ENCODE measurements at places on chromosomes 5 and 9.

GRCh38 chr5:98443881-98444280 is 329.6 kb upstream of the RGMB start:
- no peak for DNase-seq

DNA sequence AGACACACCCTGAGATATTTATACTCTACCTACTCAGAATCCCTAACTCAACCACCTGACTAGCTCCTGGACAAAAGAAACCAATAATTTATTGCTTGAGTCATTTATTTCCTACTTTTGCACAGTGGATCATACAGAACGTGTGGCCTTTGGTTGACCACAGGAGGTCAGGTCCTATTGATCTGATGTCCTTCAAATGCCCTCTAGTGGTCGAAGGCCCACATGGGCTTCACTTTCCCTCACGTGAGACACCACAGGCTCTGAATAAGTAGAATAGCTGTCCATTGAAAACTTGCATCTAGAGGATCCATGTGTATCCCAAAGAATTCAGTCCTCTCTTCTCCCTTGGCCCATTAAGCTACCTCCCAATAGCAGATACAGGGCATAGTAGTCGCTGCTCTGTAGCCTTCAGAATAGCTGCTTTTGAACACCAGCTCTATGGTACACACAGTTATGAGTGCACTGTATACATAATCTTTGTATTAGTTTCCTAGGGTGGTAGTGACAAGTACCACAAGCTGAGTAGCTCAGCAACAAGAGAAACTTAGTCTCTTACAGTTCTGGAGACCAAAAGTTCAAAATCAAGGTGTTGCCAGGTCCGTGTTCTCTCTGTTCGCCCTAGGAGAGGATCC is 177.6 kb upstream of the SMARCA2 start:
- no peak for DNase-seq

DNA sequence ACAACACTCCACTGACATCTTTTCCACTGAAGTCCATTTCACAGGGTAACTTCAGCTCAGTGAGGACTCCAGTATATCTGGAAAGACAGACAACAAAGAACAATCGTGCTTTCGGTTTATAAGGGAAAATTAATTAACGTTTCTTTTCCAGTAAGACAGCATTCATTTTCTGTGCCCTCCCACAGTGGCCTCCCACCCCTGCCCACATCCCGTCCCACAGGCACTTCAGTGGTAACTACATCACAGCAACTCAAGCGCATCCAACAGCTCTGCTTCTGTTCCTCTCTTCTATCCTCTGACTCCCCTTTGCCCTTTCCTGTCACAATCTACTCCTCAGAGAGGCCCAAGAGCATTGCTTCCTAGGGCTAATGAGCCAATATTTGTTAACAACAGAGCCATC is 40.3 kb downstream of the GLDC start:
- DNase-seq: no peak

DNA sequence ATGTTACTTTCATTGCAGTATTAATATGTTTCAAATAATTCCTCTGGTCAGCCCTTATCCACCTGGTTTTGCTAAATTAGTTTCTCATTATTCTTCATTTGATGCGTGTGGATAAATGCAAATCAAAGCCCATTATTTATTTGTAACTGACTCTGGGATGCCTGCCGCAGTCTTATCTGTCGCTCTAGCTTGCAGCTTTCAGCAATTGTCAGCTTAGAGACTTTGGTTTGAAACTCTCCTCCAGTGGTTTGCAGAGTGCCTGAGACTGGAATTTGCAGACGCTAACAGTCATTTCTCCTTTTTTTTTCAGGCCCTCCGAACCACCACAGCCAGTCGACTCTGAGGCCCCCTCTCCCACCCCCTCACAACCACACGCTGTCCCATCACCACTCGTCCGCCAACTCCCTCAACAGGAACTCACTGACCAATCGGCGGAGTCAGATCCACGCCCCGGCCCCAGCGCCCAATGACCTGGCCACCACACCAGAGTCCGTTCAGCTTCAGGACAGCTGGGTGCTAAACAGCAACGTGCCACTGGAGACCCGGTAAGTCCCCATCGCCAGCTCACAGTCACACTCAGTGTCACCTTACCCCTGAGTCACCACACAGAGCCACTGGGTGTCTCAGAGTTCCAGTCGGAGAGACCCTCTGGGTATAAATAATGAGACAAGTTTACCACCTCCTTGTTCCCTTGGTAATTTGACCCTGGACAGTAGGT is 339.0 kb upstream of the WWC1 start:
- DNase-seq: no peak

DNA sequence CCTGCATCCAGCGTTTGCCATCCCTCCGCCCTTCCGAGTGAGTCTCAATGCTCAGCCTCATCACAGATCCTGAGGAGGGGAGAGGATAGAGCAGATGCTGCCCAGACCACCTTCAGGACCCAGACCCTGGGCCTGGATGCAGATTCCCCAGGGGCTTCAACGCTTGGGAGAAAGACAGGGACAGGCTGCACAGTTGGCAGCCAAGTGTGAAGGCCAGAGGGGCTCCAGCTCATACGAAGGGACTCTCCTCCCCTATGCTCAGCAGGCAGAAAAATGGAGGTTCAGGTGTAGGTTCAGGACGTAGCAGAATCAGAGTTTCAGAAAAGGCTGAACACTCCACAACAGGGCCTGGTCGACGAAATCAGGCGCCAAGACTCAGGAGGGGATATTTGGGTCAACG is 378.5 kb upstream of the IRX1 start:
- no peak for DNase-seq

DNA sequence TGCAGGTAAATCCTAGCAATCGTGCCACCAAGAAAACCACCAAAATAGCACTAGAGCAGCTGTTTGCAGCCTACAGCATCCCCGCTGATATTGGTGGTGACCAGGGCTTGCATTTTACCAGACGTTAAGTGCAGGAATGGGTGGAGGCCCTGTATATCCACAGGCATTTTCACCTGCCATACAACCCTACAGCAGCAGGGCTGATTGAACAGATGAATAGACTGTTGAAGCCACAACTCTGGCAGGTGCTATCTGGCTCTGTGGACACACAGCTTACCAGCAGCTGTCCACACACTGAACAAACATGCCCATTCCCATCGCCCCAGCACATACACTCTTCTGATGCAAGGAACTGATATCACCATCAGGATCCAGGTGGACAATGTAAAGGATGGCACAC is 154.5 kb upstream of the APC start:
- no peak for DNase-seq

DNA sequence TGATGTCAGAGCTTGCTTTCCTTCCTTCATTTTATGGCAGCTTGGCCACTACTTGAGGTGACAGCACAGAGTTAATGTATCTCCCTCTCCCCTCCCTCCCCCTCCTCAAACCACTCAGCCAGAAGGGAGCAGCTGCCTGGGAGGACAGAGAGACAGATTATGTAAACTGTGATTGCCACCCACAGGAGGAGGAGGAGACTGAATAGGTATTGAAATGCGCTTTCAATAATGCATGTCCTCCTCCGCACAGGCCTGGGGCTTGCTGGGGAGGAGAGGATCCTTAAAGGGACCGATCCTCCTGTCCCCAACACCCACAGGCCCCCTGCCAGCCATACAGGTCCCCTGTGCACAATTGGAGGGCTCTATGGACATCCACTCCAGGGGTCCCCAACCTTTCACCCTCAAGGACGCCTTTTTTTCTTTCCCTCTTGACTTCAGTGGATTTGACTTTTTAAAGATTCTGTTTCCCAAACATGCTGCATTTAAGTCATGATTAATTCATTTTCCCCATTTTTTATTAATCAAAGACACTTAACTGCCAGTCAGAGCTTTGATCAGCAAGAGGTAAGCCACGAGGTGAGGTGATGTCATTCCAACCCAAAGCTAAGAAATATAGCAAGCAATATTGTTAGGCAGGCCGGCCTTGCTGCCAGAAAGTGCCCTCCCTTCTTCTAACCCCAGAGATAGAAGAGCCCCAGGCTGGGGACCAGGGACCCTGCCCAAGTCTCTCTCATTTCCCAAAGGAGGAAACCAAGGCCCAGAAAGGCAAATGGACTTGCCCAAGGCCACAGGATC is 47.5 kb upstream of the CPLX2 start:
- no peak for DNase-seq

GRCh38 chr5:122192497-122193496 is 63.5 kb downstream of the ZNF474 start:
- no peak for DNase-seq

DNA sequence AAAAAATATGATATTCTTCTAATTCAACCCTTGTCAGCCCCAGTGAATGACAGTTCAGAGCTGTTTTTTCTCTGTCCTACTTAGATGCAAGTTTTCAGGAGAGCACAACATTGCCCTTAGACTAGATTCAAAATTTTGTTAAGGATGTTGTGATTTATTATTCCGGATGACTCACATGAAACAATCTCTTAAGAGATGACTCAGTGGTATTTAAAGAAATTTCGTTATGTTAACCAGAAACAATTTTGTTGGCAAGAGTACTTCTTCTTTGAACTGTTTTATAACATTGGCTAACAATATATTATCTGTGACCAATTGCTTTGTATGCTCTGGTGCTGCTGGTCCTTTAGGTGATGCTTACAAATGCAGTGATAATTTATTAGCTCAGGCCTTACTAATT is 132.0 kb downstream of the IZUMO3 start:
- DNase-seq: no peak
